ENCODE measurements at places on chromosomes 12 and 14.

DNA sequence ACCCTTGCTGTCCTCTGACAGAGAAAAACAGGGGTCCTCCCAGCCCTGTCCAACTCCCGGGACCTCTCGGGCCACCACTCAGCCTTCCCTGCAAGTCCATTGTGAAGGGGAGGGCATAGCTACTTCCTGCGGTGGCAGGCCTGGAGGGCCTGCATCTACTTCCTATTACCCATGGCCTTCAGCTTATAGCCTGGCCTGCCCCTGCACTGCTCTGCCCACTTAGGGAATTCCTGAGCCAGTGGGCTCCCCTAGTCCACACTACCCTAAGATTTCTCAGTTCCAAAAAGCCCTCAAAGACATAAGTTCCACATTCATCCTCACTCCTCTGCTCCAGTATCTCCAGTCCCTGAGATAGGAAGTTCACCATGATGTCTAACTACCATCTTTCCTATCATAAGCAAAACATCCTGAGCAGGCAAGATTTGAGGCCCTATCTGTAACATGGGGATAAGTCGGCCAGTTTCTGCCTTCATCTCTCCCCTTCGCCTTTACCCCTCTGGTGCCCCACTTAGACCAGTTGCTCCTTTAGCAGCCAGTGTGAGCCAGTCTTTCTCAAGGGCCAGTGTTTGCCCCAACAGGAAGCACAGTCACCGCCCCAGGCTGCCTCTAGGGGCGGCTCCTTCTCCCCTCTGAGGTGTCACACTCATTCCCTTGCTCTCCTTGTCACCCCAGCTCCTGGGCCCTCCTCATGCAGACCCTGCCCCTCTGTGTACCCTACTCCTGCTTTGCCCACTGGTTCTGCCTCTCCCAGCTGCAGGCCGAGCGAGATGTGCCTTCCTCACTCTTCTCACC, 10.9 kb downstream of the HDAC7 start:
- DNase-seq = no peak

DNA sequence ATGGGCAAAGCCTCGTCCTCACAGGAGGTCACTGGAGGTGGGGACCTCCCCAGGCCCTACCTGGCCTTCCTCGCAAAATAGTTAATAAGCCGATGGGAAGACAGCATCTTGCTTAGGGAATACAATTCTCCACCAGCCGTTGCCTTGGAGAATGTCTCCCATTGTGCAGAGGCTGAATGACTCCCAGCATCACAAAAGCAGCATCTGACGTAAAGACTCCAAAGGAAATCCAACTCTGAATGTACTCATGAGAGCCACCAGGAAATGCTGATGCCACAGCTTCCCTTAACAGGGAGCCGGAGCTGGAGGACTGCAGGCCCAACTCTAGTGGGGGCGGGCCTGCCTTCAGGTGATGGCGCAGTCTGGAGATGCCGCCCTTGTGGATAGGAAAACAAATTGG, 15.5 kb downstream of the CCDC63 start:
- DNase-seq = peak; percentile 21

DNA sequence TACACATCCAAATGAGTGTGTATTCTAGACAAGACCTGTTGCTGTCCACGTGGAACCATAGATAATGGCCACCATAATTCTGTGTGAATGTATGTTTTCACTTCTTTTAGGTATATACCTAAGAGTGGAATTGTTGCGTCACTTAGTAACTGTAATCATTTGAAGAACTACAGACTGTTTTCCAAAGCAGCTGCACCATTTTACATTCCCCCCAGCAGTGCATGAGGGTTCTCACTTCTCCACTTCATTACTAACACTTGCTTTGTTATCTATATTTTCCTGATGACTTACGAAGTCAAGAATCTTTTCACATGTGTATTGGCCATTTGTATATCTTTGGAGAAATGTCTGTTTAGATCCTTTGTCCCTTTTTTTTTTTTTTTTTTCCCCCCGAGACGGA, 106.4 kb downstream of the SCFD1 start:
- DNase-seq = no peak

DNA sequence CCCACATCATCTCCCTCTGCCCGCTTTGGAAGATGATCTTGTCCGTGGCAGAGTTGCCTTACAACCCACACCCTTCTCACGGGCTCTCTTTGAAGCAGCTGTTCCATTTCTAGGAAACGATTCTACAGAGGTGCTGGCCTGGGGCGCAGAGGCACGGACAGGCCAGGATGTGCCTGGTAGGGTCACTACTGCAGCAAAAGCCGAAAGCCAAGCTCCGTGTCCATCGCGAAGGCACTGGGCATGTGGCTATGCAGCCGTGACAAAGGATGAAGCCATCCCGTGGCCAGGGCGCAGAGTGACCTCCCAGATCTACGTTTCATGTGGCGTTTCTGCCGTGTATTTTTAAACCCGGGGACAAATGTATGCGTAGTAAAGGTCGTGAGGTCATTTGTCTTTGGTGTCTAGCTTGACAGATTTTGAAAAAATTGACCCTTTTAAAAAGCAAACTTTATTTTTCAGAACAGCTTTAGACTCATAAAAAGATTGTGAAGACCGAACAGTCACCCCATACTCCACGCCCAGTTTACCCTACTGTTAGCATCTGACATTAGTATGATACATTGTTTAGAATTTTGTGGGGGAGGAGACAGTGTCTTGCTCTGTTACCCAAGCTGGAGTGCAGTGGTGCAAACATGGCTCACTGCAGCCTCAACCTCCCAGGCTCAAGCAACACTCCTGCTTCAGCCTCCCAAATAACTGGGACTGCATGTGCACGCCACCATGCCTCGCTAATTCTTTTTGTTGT, 40.4 kb upstream of the NCOR2 start:
- DNase-seq = peak; percentile 44

DNA sequence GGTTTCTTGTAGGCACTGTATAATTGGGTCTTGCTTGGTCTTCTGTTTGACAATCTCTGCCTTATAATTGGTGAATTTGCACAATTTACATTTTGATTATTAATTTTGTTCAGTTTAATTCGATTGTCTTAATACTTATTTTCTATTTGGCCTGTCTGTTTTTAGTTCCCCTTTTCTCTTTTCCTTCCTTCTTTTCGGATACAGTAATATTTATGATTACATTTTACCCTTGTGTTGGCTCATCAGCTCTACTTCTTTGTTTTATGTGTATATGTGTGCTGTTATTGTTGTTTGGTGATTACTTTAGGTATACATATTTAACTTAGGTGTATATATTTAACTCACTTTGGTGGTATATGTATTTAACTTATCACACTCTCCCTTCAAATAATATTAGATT, 12.8 kb upstream of the BEGAIN start:
- DNase-seq = no peak

GRCh38 chr12:52222692-52223091, 10.4 kb upstream of the KRT7 start:
- no peak for DNase-seq

GRCh38 chr12:49763006-49763591, 21.7 kb downstream of the TMBIM6 start:
- DNase-seq = peak; percentile 73

GRCh38 chr12:98635657-98636323, 8.8 kb downstream of the IKBIP start:
- no peak for DNase-seq

GRCh38 chr14:89720741-89721729, 233.5 kb downstream of the EFCAB11 start:
- DNase-seq = no peak

GRCh38 chr12:128483526-128484255, 216.7 kb downstream of the TMEM132C start:
- DNase-seq = no peak

- no peak for DNase-seq
Measured at GRCh38 chr12:120720234-120720986, 5.2 kb upstream of the ACADS start.

DNA sequence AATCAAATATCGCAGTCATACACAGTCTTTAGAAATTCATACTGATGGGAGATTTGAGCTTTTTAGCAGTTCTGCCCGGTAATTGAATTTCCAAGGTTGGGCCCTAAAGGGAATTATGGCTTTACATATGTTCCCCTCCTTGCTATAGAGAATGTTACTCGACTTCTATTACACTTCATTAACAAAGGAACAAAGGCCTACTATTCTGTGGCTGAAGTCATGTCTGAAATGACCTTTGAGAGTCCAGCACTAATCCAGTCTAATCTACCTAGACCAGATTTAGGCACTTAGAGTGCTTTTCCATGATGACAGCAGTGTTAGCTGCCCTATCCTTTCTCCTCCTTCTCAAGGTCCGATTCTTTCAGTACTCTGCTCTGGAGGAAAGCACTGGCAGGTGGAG, 305.3 kb downstream of the MED13L start:
- DNase-seq = no peak

DNA sequence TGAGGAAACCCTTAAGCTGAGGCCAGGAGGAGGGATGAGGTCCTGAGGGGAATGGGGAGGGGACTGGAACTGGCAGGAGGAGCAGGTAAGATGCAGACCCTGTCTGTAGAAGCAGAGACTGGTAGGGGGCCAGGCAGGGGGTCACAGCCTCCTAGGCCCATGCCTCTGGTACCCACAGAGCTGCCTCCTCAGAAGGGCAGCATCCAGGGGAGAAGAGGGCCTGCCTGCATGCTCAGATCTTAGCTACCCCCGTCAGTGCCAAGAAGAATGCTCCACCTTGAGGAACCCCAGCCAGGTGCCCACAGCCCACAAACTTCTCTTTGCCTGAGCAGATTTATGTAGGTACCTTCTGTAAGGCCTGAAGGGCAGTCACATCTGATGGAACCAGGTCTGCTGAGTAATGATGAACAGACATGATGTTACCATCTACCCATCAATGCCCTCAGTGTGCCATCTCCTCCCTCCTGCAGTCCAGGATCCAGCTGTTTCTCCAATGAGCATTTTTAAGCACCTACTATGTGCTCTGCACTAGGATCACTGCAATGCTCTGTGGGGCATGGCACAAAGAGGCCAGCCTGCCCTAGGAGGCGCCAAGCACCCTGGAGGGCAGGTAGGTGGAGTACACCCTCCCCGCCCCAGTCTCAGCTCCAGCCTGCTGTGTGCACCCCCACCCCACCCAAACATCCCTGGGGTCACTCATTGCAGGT, 24.8 kb upstream of the ZFP36L1 start:
- no peak for DNase-seq

DNA sequence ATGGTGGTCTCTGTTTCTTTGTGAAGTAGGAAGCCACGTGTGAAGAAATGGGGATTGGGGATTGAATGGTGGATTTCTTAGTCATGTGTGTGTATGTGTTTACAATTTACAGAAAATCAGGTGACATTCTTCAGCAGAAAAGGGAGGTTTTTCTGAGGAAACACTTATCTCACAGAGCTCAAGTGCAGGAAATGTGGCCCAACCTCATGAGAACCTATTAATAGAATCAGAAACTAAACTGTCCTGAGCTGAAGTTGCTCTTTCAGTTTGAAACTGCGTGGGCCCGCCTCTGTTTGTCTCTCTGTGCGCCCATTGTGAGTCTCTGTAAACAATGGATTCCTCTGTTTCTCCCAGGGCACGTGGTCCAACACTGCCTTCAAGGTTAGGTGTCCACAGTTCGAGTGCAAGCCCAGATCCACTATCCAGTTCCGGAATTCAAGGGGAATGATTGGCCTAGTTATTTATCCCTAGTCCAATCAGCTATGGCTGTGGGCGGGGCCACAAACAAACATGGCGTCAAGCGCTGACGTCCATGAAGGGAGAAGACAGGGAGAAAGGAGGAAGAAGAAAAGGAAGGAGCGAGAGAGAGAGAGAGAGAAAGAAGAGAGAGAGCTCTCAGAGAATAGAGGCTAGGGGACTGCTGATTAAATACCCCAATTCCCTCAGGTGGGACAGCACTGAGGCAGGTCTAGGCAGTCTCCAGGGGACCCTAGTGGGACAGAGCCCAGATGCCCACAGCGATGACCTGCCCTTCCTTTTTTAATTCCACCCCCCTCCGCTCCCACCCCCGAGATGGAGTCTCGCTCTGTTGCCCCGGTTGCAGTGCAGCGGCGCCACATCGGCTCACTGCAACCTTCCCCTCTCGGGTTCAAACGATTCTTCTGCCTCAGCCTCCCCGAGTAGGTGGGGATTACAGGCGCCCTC, 31.4 kb upstream of the C12orf76 start:
- peak; percentile 60 for DNase-seq

GRCh38 chr12:53532524-53533445, 25.5 kb upstream of the NPFF start:
- peak; percentile 16 for DNase-seq

DNA sequence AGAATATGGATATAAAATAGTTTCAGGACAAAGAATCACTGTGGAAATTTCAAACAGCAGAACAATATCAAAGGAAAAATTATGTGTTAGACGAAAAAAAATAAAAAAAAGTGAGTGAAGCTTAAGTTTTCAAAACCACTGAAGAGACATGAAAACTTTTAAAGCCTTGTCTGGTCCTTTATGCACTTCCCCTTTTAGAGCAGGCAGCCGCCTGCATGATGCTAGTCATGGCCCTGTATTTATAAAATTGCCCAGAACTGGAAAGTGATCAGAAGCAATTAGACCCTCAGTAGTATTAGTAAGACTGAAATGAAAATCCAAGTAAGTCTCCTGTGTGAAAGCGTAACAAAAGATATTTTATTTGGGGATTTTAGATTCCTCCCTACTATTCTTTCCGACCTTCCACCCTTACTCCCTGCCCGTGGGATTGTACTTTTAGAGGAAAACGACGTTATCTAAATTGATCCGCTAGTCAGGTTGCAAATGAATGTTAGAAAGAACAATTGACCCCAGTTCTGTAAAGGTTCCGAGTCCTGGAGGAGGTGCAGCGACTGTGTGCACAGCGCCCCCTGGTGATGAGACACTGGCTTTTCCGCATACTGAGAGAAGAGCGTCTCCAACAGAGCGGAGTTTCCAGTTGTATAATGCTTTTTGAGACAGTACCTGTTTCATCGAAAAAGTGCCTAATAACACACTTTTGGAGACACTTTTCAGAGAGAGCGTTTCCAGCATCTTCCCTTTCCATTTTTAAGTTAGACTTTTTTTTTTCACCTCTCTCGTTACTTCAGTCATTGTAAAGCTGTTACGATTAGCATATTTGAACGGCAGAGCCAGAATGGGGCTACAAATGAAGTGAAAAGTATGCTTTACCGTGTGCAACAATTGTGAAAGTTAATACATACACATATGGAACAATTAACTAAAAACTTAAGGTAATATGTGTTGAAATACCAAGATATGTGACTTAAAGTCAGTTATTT, 12.4 kb downstream of the MGST1 start:
- no peak for DNase-seq

GRCh38 chr14:61360796-61361525, 39.6 kb downstream of the PRKCH start:
- no peak for DNase-seq

Data from posterior cingulate gyrus (tissue), 11 donors.